ENCODE measurements at places on chromosomes 7 and 10.

DNA sequence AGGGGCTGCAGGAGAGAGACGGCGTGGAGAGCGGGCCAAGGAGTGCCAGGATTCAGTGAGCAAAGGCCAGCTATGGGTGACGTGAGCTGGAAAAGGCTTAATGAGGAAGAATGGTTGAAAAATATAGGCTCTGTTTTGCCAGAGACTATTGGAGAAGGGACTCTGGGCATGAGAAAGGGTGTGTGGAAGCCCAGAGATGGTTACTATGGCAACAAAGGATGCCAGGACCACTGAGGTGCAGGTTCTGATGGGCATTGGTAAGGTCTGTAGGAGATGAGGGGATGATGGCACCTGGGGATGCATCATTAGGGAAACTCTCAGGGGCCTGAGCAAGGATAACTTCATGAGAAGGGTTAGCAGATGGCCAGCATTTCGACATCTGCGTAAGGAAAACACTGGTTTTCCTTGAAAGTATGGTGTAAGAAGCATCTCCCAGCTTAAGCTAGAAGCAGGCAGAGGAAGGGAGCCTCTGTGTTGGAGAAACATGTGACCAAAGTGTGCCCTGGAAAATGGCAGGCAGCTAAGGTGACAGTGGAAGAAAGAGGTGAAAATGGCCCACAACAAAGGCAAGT lies 21.6 kb upstream of the FAM180A start:
- H3K36me3 ChIP-seq = no peaks in the 10 kb centered on the region
- no peaks in the 10 kb centered on the region for H3K27me3 ChIP-seq
- DNase-seq = peak; percentile 87
- H3K27ac ChIP-seq = no peak overlapping the region
- H3K4me3 ChIP-seq = no peak overlapping the region

- H3K27me3 ChIP-seq = no peaks in the 10 kb centered on the region
- peaks cover 31% of the 10 kb centered on the region for H3K36me3 ChIP-seq
- H3K4me3 ChIP-seq = no peak overlapping the region
- H3K27ac ChIP-seq = no peak overlapping the region
- no peak for DNase-seq
- H3K4me1 ChIP-seq = no peaks in the 10 kb centered on the region
These were observed 35.8 kb upstream of the BHLHA15 start for GRCh38 chr7:98175260-98175940.

- H3K27ac ChIP-seq = no peak overlapping the region
- DNase-seq = no peak
- H3K4me3 ChIP-seq = no peak overlapping the region
- peaks cover 3% of the 10 kb centered on the region for H3K4me1 ChIP-seq
- peaks cover 50% of the 10 kb centered on the region for H3K36me3 ChIP-seq
These were observed 57.6 kb downstream of the VCL start for GRCh38 chr10:74055383-74056049.

- H3K4me1 ChIP-seq = peaks cover 16% of the 10 kb centered on the region
- H3K27me3 ChIP-seq = no peaks in the 10 kb centered on the region
- no peak overlapping the region for H3K4me3 ChIP-seq
- no peak overlapping the region for H3K27ac ChIP-seq
- peak; percentile 61 for DNase-seq
These were observed 118.6 kb downstream of the SRPK2 start for GRCh38 chr7:105270117-105270516.

GRCh38 chr10:65943451-65943850 lies 982.4 kb upstream of the LRRTM3 start:
- no peak for DNase-seq
- H3K27ac ChIP-seq = no peak overlapping the region
- H3K27me3 ChIP-seq = peaks cover 10% of the 10 kb centered on the region

- no peaks in the 10 kb centered on the region for H3K4me1 ChIP-seq
- DNase-seq = peak; percentile 91
- H3K27ac ChIP-seq = no peak overlapping the region
- no peaks in the 10 kb centered on the region for H3K36me3 ChIP-seq
- peaks cover 2% of the 10 kb centered on the region for H3K27me3 ChIP-seq
- H3K4me3 ChIP-seq = no peak overlapping the region
These were observed 196.8 kb downstream of the SKAP2 start for GRCh38 chr7:26667514-26668133.

DNA sequence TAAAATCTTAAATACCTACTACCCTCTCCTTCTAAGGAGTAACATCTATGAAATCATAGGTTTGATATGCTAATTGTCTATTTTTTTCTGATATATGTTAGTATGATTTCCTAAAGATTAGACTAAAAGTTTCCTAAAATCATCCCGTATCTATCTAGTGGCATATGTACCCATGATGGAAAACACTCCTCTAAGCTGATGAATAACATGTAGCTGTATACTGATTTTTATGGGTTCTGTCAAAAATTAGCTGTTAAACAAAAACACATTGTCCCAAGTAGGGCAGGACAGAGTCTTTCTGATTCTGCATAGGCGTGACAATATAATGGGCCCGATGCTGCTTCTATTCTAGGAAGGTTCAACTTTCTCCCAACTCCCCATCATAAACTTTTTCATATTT lies 79.9 kb downstream of the ADAM22 start:
- H3K27ac ChIP-seq = no peak overlapping the region
- H3K27me3 ChIP-seq = no peaks in the 10 kb centered on the region
- H3K4me3 ChIP-seq = no peak overlapping the region
- H3K36me3 ChIP-seq = no peaks in the 10 kb centered on the region

DNA sequence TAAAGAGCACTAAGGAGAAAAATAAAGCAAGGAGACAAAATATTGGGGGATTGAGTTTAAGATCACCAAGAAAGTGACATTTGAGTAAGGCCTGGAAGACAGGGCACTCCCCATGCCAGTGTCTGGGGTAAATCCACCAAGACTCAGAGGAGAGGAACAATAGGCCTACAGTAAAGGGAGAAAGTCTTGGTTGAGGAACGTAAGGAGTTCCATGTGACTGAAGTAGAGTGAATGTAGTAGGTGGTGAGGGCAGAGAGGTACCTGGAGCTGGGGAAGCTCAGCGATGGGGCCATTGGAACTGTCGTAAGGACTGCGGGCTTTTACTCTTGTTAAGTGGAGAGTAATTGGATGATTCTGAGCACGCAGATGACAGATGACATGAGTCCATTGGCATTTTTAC lies 69.4 kb downstream of the CPED1 start:
- H3K4me1 ChIP-seq = no peaks in the 10 kb centered on the region
- no peak overlapping the region for H3K4me3 ChIP-seq
- DNase-seq = peak; percentile 49
- H3K27ac ChIP-seq = no peak overlapping the region

- H3K27me3 ChIP-seq = no peaks in the 10 kb centered on the region
- H3K36me3 ChIP-seq = no peaks in the 10 kb centered on the region
- H3K27ac ChIP-seq = peak overlapping the region; percentile 65
- H3K4me3 ChIP-seq = no peak overlapping the region
- H3K4me1 ChIP-seq = peaks cover 18% of the 10 kb centered on the region
These were observed 48.4 kb downstream of the UNC5B start for GRCh38 chr10:71260622-71261325.

DNA sequence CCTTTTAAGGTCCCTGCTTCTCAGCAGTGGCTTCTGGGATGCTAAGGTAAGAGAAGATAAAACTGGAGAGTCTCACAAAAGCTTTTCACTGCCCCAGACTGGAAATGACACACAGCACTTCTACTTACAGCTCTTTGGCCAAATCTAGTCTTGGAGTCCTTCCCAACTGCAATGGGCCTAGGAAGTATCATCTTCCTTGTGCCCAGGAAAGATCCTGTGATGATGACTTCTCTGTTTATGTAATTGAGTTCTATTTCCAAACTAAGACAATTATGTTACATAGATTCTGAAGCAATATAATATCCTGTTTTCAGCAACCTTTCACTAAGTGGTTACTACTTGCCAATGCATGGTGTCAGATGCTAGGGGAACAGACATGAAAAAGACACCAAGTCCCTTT lies 234.1 kb downstream of the PTEN start:
- H3K4me1 ChIP-seq = no peaks in the 10 kb centered on the region
- no peak overlapping the region for H3K4me3 ChIP-seq
- DNase-seq = no peak
- no peak overlapping the region for H3K27ac ChIP-seq
- H3K36me3 ChIP-seq = no peaks in the 10 kb centered on the region

- peaks cover 4% of the 10 kb centered on the region for H3K36me3 ChIP-seq
- peaks cover 4% of the 10 kb centered on the region for H3K4me1 ChIP-seq
- H3K4me3 ChIP-seq = peak overlapping the region; percentile 85
These were observed 856 bp downstream of the ARHGAP21 start for GRCh38 chr10:24722676-24723385.

GRCh38 chr7:150955519-150956394 lies 22.4 kb downstream of the KCNH2 start:
- peak; percentile 78 for DNase-seq
- H3K27me3 ChIP-seq = no peaks in the 10 kb centered on the region
- no peaks in the 10 kb centered on the region for H3K4me1 ChIP-seq
- no peak overlapping the region for H3K27ac ChIP-seq
- H3K4me3 ChIP-seq = no peak overlapping the region

GRCh38 chr10:33967606-33968120 lies 633.2 kb upstream of the NRP1 start:
- H3K4me3 ChIP-seq = no peak overlapping the region
- no peak for DNase-seq

GRCh38 chr7:25964483-25964991 lies 187.5 kb upstream of the NFE2L3 start:
- H3K4me3 ChIP-seq = no peak overlapping the region
- DNase-seq = no peak
- H3K4me1 ChIP-seq = no peaks in the 10 kb centered on the region
- peaks cover 11% of the 10 kb centered on the region for H3K27me3 ChIP-seq

DNA sequence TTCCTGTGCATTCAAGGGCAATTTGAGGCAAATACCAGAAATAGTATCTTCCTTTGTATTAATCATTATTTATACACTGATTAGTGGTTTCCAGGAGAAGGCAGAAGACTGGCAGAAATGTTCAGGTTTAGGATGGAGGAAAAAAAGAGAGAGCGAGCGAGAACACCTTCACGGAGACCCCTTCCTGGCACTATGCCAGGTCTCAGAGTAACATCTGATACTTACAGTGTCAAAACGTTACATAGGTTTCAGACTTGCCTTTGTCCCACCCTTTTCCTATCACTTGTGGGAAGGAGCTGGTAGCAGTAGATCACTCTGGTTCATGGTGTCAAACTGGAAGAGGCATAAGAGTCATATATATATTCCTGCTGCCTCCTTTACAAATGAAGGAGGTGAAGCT lies 652 bp downstream of the OR2A12 start:
- no peak overlapping the region for H3K27ac ChIP-seq
- no peaks in the 10 kb centered on the region for H3K27me3 ChIP-seq
- H3K4me3 ChIP-seq = no peak overlapping the region
- no peaks in the 10 kb centered on the region for H3K36me3 ChIP-seq

- H3K36me3 ChIP-seq = no peaks in the 10 kb centered on the region
- H3K27me3 ChIP-seq = no peaks in the 10 kb centered on the region
- no peak overlapping the region for H3K4me3 ChIP-seq
- H3K4me1 ChIP-seq = peaks cover 4% of the 10 kb centered on the region
- H3K27ac ChIP-seq = no peak overlapping the region
- peak; percentile 100 for DNase-seq
These were observed 171.2 kb downstream of the ARHGAP21 start for GRCh38 chr10:24552346-24553016.

DNA sequence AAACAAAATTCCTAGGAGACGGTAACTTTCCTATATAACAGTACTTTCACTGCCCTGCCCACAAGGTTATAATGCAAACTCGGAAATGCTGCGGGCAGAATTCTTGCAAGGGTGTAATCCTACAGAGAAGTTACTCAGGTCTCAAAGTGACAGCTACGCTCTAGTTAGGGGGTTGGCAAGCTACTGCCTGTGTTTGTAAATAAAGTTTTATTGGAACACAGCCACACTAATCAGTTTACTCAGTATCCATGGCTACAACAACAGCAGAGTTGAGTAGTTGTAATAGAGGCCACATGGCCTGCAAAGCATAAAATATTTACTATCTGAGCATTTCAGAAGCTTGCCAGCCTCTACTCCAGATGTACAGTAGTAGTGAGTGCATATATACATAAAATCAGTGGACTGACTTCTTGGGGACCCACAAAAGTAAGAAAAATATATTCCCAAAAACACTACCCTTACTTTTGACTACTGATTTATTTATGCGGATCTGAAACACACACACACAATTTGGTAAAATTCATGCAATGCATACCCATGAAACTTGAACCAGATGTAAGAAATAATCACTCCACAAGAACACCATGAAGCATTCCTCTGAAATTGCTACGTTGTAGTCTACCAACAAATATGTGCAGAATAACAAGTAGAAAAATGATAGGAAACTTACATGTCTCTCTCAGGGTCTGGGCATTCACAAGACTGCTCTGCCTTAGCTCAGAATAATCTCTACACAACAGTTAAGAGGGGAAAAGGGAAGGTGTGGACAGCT lies 53.0 kb downstream of the SMURF1 start:
- peak overlapping the region; percentile 20 for H3K4me3 ChIP-seq
- peaks cover 7% of the 10 kb centered on the region for H3K36me3 ChIP-seq
- peaks cover 15% of the 10 kb centered on the region for H3K4me1 ChIP-seq
